Left kidney (tissue), 8 donors: ENCODE measurements at places on chromosomes 7 and 10.

GRCh38 chr10:102661658-102662028, 17.4 kb downstream of the TRIM8 start:
- DNase-seq: no peak

DNA sequence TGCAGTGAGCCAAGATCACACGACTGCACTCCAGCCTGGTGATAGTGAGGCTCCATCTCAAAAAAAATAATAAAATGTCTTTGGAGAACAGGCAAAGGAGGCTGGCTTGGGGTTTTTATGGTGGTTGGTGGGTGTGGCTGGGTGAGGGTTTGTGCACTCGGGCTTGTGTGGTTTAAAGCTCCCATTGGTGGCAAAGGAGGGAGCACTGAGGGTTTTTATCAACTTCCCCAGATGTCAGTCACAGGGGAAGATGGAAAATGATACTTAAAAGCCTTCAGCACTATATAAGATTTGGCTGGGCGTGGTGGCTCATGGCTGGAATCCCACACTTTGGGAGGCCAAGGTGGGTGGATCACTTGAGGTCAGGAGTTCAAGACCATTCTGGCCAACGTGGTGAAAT, 16.3 kb upstream of the RNF216 start:
- DNase-seq: no peak

GRCh38 chr7:32869716-32870115, 21.8 kb downstream of the KBTBD2 start:
- DNase-seq: no peak

DNA sequence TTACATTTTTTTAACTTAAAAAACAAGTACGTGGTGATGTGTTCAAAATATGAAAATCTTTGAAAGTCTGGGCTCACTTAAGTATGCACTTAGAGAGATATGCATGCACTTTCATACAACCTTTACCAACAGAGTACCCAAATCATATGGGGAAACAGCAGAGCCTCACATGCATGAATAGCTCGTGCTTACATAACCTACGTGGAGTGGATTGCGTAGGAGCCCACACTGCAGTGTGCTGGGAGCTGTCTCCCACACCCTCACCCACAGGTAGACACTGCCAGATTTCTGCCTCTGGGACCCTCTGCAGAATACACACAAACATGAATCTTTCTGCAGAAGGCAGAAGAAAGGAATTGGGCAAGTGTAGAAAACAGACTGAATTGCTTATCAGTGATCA, 581 bp downstream of the CLCN1 start:
- no peak for DNase-seq

DNA sequence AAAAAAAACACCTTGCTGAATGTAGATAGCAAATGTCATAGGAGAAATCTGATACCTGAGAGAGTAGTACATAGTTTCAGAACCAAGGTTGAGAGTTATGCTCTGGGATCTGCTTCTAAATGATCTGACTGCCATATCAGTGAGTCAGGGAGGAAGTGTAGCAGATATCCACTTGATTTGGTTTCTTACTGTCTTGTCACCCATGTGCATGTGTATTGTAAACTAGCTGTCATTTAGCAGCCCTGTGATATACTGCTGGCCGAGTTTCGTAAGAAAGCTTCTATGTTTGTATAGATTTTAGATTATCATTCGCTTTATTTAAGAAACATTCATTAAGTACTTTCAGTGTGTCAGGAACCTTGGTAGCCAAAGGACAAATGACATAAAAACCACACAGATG, 42.0 kb downstream of the SP4 start:
- no peak for DNase-seq

DNA sequence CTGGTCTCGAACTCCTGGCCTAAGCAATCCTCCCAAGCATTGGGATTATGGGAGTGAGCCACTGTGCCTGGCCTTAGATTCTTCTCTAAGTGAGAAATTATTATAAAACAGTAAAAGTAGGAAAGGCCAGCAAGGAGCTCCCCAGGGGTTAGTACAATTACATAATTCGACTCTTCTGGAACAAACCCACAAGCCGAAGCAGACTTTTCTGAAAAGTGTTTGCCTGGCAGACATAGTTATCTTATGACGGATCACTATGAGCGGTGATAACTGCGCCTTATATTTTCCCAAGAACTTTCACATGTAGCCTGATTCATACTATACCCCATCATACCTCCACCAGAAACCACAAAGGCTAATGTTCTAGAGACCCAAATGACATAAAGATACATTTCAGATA, 30.2 kb upstream of the SH3PXD2A start:
- DNase-seq: no peak

DNA sequence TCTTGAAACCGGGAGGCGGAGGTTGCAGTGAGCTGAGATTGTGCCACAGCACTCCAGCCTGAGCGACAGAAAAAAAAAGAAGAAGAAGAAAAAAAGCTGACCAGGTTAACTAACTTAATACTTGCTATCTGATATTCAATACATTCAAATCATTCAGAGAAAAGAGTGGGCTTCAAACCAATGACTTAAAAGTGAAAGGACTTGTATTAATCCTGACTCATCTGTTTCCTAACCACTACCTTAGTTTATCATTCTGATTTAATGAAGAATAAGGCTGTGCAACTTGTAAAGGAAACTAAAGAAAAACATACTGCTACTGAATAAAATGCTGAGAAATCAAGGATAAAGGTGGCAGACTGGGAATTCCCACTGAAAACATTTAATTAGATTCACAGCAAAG, 128.4 kb downstream of the NRBF2 start:
- no peak for DNase-seq
